ENCODE measurements at places on chromosomes 11 and 22.

DNA sequence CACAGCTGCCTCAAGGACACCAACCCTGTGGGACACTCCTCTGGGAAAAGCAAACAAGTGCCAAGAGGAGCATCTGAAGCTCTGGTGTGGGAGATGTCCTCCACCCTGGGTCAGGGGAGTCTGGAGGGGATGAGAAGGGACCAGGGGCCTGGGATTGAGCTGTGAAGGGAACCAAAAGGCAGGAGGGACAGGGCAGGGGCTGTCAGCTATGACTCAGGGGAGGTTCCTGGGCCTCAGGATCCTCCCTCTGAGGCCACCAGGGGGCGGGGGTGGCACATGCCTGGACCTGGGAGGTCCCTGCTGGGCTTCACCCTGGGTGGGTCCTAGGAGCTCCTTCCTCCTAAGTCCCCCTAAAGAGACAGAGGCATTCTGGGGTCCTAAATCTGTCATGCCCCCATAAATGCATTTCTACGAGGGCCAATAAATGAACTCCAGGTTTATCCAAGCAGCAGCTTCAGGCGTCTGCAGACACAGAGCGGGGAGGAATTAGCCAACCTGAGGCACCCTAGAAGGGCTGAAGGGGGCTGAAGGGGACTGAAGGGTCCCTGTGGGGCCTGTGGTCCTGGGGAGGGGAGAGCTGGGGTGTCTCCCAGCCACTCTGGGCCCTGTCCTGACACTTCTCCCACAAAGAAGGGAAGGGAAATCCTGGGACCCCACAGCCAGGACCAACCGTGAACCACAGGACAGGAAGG, 31.9 kb upstream of the IGLL5 start:
- no peak for DNase-seq

DNA sequence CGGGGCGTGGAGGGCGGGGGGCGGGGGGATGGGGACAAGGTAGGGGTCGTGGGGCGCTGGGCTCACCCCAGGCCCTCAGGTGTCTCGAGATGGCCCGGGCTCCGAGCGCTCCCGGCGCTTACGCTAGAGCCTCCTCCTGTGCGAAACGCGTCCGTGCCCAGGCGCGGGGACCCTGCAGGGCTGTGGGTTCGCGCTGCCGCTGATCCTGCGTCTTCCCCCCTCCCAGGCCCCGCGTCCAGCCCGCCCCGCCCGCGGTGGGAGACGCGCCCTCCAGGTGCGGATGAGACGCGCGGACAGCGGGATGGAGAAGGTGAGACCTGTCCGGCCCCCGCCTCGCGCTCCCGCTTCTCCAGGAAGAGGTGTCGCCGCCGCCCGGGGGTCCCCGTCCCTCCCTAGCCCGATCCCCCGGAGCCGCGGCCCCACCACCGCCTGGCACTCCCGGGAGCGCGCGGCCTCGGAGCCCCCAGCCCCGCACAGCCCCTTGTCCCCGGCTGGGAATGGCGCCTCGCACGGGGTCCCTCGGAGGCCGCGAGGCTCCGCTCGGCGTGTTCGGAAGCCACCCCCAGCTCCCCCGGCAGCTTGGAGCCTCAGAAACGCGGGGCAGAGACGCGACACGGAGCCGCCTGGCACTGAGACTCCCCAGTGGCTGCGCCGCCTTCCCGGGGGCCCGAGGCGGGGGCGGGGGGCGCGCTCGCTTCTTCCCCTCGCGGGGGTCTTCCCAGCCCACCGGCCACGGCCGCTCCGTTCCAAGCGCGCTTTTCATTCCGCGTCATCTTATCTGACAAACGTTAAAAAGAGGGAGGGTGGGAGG, 27.6 kb upstream of the TOLLIP start:
- DNase-seq: no peak

DNA sequence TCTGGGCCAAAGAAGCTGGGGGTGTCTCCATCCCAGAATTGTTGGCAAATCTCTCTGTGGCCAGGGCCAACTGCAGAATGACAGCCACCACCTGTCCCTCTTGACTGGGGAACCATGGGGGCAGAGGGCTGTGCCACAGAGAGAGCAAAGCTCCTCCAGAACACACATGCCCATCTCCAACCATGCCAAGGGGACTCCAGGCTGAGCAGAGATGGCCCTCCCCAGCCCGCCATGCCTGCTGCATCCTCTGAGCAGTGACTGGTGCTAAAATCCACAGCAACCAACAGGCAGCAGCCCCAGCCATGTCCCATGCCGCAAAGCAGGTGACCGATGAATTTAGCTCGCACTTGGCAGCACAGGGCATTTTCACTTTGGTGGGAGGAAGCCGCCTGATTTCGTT, 45.0 kb downstream of the LARGE1 start:
- DNase-seq: no peak

- DNase-seq: no peak
Measured at GRCh38 chr11:125236072-125236825, 71.7 kb downstream of the PKNOX2 start.

GRCh38 chr22:45756558-45756957, 84.9 kb downstream of the ATXN10 start:
- DNase-seq: peak; percentile 5

DNA sequence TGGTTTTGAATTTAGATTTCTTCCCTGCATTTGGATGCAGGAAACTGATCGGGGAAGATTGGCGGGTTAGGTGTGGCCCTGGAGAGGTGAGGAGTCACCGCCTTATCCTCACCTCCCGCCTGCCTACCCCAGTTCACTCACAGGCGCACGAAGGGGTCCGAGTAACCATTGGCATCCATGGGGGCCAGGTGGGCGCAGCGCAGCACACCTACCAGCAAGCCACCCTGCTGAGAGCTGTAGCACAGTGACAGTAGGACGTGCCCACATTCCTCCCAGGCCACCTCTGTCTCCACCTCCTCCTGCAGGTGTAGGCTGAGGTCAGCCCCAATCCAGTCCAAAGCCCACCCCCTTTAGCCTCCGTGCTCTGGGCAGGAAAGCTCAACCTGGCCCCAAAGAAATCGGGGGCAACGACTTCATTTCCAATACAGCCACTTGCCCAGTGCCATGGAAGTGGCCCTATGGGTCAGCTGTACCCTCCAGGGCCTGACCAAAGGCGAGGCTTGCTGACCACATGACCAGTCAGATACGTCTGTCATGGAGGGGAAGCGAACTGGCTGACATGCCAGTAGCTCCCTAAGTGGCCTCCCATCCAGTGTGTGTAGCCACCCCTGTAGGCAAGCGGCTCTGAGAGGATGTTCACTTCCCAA, 6.7 kb downstream of the NDUFV1 start:
- no peak for DNase-seq

GRCh38 chr11:113484223-113484622, 9.0 kb upstream of the DRD2 start:
- DNase-seq: no peak

DNA sequence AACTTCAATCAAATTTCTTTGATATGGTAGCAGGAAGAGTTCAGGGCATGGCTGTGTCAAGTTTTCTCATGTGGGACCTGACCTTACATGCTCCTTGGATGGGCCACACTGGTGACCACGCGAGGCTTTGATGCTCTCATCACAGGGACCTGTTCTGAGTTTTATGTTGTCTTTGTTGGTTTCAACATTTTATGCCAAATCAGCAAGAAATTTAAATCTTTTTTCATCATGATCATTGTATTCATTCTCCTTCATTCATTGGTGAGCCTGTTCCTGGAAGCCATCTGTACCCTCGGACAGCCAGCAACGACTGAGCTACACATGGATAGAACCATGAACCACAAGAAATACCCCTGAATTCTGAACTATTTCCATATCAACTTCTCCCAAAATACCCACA, 10.5 kb upstream of the NFAM1 start:
- DNase-seq: no peak

DNA sequence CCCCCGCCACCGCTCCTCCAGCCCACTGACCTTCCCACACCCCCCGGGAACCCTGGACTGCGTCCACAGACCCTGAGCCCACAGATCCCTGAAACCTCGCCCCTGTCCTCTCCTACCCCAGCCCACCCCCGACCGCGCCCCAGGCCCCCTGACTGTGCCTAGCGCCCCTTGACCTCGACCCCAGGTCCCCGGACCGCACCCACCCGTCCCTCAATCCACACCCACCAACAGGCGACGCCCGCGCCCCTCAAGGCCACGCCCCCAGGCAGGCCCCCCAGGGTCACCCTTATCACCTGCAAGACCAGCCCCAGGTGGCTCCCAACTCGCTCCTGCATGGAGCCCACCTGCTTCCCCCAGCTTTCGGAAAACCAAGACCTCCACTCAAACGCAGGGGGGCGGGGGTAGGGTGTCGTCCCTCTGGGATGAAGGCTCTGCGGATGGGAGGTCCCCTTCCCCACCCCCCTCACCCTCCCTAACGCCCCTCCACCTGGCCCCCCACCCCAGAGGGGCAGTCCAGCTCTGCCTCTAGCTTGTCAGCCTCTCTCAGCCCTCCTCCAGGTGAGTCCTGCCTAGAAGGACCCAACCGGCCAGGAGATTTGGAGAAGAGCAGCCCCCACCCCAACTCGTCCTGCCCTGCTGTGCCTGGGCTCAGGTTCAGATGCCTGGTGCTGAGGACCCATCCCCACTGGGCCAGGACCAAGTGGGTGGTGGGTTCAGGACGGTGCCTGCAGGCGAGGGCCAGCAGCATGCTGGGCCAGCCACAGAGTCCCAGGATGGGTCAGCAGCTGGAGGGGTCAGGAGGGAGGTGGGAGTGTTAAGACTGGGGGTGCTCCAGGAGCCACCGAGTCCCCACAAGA, 3.1 kb upstream of the IL17REL start:
- DNase-seq: no peak

DNA sequence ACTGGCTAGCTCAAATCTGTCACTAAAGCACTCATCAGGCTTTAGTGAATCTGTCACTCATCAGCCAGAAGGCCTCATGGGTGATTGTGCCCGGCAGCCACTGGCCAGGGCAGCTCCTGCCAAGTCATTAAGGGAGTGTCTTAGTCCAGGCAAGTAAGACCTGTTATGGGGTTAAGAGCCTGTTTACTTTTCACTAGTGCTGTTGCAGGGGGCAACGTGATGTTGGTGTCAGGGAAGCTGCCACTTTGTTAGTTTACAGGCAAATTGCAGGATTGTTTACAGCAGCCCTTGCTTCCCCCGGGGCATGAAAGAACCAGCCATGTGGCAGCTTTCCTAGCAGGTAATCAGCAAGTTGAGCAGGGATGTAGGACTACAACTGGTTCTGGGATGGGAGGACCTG, 155.6 kb upstream of the NCAM1 start:
- DNase-seq: no peak

- no peak for DNase-seq
Measured at GRCh38 chr22:45516163-45516562, 13.5 kb downstream of the FBLN1 start.

DNA sequence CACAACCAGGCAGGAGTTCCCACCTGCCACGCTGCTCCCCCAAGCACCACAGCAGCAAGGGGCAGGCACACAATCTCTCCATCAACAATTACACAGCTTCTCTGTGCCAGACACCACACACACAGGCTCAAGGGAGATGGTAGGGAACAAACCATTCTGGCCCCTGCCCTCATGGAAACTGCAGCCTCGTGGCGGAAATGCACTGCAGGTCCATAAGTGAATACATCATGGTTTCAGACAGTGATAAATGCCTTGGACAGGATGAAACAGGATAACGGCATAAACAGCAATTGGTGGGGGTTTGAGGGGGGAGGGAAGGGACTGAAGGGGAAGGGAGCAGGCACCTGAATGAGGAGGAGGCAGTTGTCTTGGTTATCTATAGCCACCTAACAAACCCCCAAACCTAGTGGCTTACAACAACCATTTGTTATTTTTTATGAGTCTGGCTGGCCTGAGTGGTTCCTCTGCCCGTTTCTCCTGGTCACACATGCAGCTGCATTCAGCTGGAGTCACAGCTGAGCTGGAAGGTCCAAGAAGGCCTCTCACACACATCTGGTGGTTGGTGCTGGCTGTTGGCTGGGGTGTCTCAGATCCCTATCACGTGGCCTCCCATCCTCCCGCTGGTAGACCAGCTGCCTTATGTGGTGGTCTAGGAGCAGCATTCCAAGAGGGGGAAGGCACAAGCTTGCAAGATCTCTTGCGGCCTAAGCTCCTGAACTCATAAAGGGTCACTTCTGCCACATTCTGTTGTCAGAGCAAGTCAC, 15.0 kb upstream of the YWHAH start:
- no peak for DNase-seq

DNA sequence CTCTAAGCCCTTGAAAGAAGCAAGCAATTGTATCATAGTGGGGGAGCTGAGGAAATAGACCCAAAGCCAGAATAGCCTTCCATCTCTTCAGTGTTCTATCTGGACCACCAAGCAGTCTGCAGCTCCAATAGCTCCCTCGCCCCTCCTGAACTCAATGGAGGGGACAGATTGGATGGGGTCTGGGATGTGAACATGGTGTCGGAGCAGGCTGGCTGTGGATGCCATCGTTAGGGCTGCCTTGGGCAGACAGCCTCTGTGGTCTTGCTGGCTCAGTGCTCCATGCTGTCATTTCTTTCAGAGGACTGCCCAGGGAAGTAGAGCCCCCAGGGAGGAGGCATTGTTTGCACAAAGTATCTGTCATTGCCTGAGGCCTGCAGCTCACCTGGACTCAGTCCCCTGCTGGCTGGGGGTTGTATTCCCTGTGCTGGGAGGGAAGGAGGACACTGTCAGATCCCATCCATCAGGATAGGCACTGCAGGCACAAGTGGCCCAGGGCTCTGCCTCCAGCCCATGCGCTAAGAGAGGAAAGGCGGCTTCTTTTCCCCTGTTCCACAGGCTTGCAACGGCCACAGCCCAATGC, 537.7 kb downstream of the BUD13 start:
- DNase-seq: no peak

GRCh38 chr22:50107529-50107928, 17.7 kb downstream of the MOV10L1 start:
- DNase-seq: no peak

- DNase-seq: no peak
Measured at GRCh38 chr22:42793848-42794405, 63.1 kb downstream of the ARFGAP3 start.

DNA sequence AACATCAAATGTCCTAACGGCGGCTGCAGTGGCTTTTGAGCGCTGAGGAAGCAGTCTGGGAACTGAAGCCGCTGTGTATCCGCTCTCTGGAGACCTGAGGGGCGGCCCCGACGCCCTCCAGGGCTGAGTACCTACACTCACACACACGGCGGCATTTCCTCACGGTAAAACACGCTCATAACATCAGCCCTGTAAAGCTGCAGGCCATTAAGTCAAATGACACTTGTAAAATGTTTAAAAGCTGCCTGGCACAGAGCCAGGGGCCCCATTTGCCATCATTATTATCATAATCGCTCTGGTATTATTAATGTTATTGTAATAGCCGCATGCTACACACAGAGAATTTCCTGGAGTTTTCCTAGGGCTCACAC, 5.1 kb downstream of the CARS1 start:
- no peak for DNase-seq

- no peak for DNase-seq
Measured at GRCh38 chr11:68840661-68841653, 759 bp downstream of the CPT1A start.

- no peak for DNase-seq
Measured at GRCh38 chr11:73893041-73893440, 16.2 kb downstream of the PAAF1 start.

DNA sequence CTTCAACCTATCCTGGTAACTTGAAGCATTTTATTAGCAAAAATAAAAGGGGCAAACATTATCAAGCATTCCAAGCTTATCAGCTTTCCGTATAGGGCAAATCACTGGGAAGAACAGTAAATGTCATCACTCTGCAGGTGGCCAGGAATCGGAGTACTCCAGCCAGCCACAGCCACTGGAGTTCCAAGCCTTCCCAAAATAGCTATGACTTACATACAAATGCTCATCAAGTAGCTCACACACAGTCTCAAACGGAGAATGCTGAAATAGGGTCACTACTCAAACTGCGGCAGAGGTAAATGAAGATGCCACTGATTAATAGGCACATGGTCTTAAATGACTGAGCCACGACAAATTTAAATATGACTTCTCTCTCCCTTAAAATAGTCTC, 2.1 kb downstream of the USP28 start:
- no peak for DNase-seq

- no peak for DNase-seq
Measured at GRCh38 chr22:46233231-46233630, 16.9 kb downstream of the CDPF1 start.

Measured in AG09319 (cell line).